Diencephalon (tissue), 1 donor: ENCODE measurements at places on chromosomes 6 and 20. TPM values are rescaled to one million over a fixed set of nuclear protein-coding genes. Genes with fewer than 3 reads are reported as not detected.

RIMS4 gene
- 48.2 TPM for total RNA-seq

LY6G6D gene
- total RNA-seq, result not detected

REM1 gene
- total RNA-seq, result 0.23 TPM

COX4I2 gene
- total RNA-seq, result not detected

SLC26A8 gene
- 9.0 TPM for total RNA-seq

BIRC7 gene
- not detected for total RNA-seq

ZFP57 gene
- total RNA-seq, result 0.23 TPM

CUL7 gene
- total RNA-seq, result 17.3 TPM

BPIFB2 gene
- not detected for total RNA-seq

KCNK15 gene
- not detected for total RNA-seq

RAB32 gene
- total RNA-seq, result 7.4 TPM

PTCRA gene
- not detected for total RNA-seq

THEMIS gene
- not detected for total RNA-seq

UQCC2 gene
- total RNA-seq, result 33.9 TPM

ZSCAN23 gene
- 17.5 TPM for total RNA-seq

WFDC10B gene
- not detected for total RNA-seq

RNGTT gene
- 69.2 TPM for total RNA-seq

SRMS gene
- total RNA-seq, result not detected

CRISP3 gene
- total RNA-seq, result not detected

GMPR gene
- total RNA-seq, result 10.8 TPM

B3GAT2 gene
- 55.1 TPM for total RNA-seq

FITM2 gene
- total RNA-seq, result 15.5 TPM

DEFB114 gene
- not detected for total RNA-seq

LY6G6C gene
- not detected for total RNA-seq

PACRG gene
- 24.0 TPM for total RNA-seq

VSX1 gene
- total RNA-seq, result 0.46 TPM

PNPLA1 gene
- total RNA-seq, result not detected

MLIP gene
- 9.7 TPM for total RNA-seq

PABPC1L gene
- total RNA-seq, result 8.8 TPM

PXDC1 gene
- 11.1 TPM for total RNA-seq

ABHD16B gene
- not detected for total RNA-seq

C20orf204 gene
- total RNA-seq, result 3.7 TPM

FLRT3 gene
- 45.4 TPM for total RNA-seq

XKR7 gene
- total RNA-seq, result 10.1 TPM

MAP7 gene
- total RNA-seq, result 6.9 TPM

HLA-DQA1 gene
- 0.92 TPM for total RNA-seq

RNF182 gene
- 33.0 TPM for total RNA-seq
